Articular chondrocyte of knee joint (primary cell): ENCODE measurements at places on chromosomes 12 and 14. TPM values are rescaled to one million over a fixed set of nuclear protein-coding genes. Genes with fewer than 3 reads are reported as not detected.

SMCO2 gene
- 0.43 and 1.6 TPM in 2 replicates for total RNA-seq

FAM181A gene
- not detected in 2 replicates for total RNA-seq

DCAF4 gene
- total RNA-seq: 11.9 and 18.9 TPM in 2 replicates

LUM gene
- 7,416 and 8,099 TPM in 2 replicates for total RNA-seq

CMA1 gene
- not detected in 2 replicates for total RNA-seq

DICER1 gene
- 53.7 and 70.0 TPM in 2 replicates for total RNA-seq

PRB2 gene
- not detected in 2 replicates for total RNA-seq

FIGNL2 gene
- total RNA-seq: under 0.01 and 0.13 TPM in 2 replicates

NOXRED1 gene
- total RNA-seq: 0.39 and 0.65 TPM in 2 replicates

CPNE8 gene
- total RNA-seq: 21.3 and 25.9 TPM in 2 replicates

SLC2A14 gene
- total RNA-seq: not detected in 2 replicates

FGF23 gene
- not detected in 2 replicates for total RNA-seq

PMEL gene
- total RNA-seq: 0.32 and 0.39 TPM in 2 replicates

MYF6 gene
- total RNA-seq: not detected in 2 replicates

ASPG gene
- 0.13 TPM in 1 of 2 replicates, not detected in the other for total RNA-seq

ALX1 gene
- not detected in 2 replicates for total RNA-seq

ASCL1 gene
- not detected in 2 replicates for total RNA-seq
